ENCODE measurements at places on chromosomes 4 and X.

DNA sequence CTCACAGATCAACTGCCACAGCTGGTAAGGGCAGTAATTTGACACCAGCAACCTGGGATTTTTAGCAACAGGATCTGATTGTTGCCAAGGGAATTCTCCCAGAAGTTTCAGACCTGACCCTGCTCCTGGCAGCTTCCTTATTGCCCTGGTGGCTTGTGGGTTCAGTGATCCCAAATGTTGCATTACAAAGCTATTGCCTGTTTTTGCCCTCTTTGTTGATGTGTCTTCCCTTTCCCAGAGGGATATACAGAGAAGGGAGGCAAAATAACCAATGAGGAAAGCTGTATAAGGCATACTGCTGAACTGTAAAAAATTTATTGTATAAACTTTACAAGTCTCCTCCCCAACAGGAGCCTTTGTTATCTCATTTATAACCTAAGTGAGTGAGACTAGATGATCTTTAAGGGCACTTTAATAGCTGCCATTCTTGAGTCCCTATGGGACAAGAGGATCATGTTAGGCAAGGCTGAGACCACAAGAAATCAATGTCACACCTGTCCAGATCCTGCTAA is 22.2 kb downstream of the VSIG4 start:
- DNase-seq = no peak

DNA sequence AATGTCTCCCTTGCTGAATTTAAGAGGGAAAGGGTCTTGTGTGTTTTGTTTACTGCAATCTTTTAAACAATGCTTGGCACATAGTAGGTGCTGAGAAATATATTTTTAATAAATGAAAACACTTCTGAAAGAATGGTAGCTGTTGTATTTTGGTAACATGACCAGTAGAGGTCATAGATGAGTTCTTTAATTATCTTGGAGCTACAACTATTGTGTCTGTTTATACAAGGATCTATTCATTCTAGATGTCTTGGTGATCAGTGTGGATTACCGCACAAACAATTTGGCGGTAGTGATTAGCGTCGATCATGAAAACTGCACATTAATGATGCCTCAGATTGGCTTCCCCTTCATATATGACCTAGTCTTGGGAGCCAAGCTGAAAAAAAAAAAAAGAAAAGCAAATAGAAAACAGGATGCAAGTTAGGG is 21.4 kb upstream of the SCRG1 start:
- DNase-seq = no peak

GRCh38 chrX:47239199-47239598 is 6.4 kb downstream of the USP11 start:
- DNase-seq = no peak

GRCh38 chr4:143389579-143390195 is 53.0 kb downstream of the GAB1 start:
- DNase-seq = no peak

DNA sequence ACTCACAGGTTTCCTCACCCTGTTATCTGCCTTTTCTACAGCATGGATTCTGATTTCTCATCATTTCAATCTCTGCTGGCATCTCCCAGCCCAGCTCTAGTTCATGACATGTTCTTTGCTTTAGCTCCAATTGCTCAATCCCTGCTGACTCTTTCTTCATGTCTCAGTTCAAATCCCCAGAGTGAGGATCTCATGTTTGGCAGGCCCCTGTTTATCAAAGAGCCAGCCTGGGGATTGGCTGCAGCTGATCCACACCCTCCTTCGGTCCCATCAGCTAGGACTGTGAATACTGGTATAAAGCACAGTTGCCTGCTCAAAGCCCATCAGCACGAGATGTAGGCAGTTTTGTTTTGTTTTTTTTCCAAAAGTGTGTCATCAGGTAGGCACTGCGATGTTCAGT is 14.4 kb upstream of the CC2D2A start:
- no peak for DNase-seq
